ENCODE measurements at places on chromosomes 7 and 10. TPM values are rescaled to one million over a fixed set of nuclear protein-coding genes. Genes with fewer than 3 reads are reported as not detected.

DNA sequence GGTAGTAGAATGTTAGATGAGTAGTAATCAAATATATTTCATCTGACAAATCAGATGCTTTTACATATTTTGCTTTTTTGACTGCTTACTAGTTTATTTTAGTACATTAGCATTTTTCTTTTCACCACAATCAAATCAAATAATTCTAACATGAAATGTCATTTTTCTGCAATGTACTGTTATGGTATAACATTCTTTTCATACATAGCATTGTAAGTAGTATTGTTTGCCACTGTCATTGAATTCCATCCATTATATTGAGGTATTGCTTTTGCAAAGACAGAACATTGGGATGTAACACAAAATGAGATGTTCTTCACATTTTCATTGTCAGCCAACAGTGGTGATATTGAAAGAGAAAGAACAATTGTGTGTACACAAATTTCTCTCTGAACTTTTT lies 107.4 kb downstream of the TRIL start:
- DNase-seq: no peak

GRCh38 chr10:102229810-102230263 lies 3.7 kb downstream of the ELOVL3 start:
- peak; percentile 86 for DNase-seq

- DNase-seq: no peak
Measured at GRCh38 chr10:112145263-112145662, 38.3 kb downstream of the GPAM start.

FAM180A gene
- not detected for total RNA-seq

DNAJC12 gene
- total RNA-seq: 72.8 TPM

All from Karpas-422 (cell line).